GM12865 (cell line): ENCODE measurements at places on chromosomes 2 and 18.

GRCh38 chr2:2805263-2805662 lies 474.2 kb upstream of the MYT1L start:
- no peak for DNase-seq

DNA sequence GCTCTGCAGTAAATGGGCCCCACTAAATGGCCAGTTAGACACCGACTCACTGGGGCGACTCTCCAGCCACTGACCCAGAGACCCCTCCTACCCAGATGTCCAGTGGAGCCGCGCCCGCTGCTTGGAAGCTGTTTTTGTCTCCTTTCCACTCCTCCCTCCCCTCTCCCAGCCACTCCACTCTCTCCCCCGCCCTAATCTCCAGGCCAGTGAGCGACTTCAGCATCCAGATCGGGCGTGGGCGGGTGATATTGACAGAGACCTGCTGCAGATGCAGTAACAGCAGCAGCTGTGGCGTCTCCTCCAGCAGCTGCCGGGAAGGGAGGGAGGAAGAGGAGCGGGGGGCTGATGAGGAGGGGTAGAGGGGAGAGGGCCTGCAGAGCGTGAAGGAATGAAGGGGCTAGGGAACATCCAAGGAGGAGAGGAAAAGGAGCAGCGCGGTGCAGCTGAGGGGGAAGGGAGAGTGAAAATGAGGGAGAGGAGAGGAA lies at the start of gene SCN7A:
Gene SCN7A (minus strand): TSS at position 110 of the 485 bp plus-strand sequence. CDS start 16,553 bp downstream, outside the sequence.
- no peak for DNase-seq

- DNase-seq = no peak
These were observed 183.7 kb upstream of the ALKAL2 start for GRCh38 chr2:471560-471959.

- no peak for DNase-seq
These were observed 337.9 kb upstream of the SLC39A10 start for GRCh38 chr2:195319112-195319460.

- DNase-seq = no peak
These were observed 293.0 kb downstream of the RDH14 start for GRCh38 chr2:18267501-18267900.

DNA sequence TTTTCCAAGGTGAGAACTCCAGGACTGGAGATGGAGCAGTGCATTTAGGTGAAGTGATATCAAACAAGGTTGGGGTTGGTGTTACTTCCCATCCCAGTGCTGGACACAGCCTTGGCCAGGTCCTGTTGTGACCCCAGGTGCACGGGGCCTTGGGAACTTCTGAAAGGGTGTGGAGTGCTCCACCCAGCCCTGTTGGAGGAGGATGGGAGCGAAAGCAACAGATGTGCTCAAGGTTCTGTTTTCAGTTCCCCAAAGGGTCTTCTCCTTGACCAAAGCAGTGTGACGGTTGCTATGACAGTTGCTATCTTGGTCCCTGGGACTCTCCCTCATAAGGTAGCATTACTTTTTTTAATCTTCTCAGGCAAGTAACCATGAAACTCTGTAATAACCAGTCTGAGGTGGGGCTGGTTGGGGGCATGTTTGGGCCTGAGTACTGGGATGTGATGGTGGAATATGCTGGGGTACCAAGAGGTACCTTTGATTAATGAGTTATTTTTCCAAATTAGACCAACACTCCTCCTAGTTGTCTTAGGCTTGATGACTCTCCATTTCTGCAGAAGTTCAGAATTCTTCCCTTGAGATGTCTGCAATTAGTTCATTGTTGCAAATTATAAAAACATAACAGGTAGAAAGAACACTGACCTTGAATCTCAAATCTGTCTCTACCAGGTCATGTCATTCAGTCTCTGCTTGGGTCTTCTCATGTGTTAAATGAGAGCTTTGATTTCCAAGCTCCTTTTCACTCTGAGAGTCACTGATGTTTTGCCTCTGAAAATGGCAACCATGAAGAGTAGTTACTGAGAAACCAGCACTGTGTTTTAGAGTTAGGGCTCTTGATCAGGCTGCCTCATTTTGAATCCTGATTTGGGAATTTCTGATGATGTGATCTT lies 154.5 kb downstream of the RPIA start:
- peak; percentile 28 for DNase-seq

GRCh38 chr2:220396287-220396686 lies 768.9 kb downstream of the SLC4A3 start:
- no peak for DNase-seq
